ENCODE measurements at places on chromosomes 3 and 15.
A peak's percentile ranks its signal among the peaks of the same experiment; 100 is the strongest.

- DNase-seq = no peak
Observed at GRCh38 chr3:44963571-44964325, 12.2 kb downstream of the ZDHHC3 start.

DNA sequence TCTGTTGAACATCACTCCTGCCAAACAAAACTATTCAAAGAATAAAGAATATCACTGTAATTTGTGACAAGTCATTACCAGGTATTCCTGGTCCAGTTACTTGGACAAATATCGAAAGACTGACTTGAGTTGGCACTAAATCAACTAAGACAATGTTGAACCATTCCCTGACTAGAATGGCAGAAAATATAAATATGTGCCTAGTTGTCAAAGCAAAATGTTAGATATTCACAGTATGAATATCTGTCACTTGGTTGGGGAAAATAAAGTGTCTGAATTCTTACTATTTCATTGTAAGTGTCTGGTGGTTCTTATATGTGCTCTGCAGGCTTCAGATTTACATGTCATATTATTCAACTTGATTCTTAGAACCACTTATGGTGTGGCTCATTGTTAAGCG lies 470.2 kb downstream of the NAALADL2 start:
- DNase-seq = no peak

GRCh38 chr3:39318301-39318700 lies 11.2 kb upstream of the CCR8 start:
- DNase-seq = no peak

GRCh38 chr3:99911433-99911832 lies 93.8 kb downstream of the CMSS1 start:
- DNase-seq = no peak

- DNase-seq = no peak
Observed at GRCh38 chr3:126835472-126836219, 131.6 kb downstream of the CHCHD6 start.

- DNase-seq = no peak
Observed at GRCh38 chr3:14804835-14805780, 13.7 kb upstream of the FGD5 start.

- no peak for DNase-seq
Observed at GRCh38 chr15:99230867-99231266, 18.5 kb downstream of the TTC23 start.

DNA sequence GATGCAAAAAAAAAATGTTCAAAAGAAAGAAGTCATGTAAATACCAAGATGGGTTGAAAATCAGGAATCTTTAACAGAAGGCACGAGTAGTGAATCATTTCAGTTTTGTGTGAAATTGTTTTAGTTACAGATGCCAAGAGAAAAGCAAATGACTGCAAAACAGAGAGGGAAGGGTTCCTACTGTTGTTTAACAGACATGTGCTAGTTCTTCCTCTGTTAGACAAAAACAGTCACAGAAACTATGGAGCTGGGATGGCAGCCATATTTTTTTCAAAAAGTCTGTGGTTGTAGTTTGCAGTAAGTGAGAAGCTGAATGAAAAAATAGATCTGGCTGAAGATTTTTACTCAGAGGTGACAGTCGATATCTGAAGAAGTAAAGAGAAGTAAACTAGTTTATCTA lies 511.9 kb downstream of the ZIC1 start:
- DNase-seq = no peak

GRCh38 chr15:51499379-51499976 lies 123.1 kb downstream of the DMXL2 start:
- peak; percentile 50 for DNase-seq

DNA sequence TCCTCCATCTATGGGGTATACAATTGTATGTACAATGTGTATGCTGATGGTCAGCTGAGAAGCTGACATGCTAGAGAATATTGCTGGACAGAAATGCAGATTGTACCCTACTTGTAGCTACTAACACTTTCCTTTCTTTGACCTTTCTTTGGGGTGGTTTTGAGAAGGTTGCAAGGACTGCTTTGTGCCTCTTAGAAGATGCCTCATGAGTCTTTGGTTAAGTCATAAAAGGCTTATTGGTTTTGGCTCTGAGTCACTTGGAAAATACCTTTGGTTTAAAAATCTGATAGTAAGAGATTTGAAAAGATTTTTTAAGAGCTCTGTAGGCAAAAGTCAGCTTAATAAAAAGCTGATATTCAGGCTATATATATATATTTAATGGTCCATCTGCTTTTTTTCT lies 71.5 kb downstream of the ZMAT3 start:
- no peak for DNase-seq

- DNase-seq = no peak
Observed at GRCh38 chr3:159818997-159819500, 169.6 kb upstream of the IL12A start.

DNA sequence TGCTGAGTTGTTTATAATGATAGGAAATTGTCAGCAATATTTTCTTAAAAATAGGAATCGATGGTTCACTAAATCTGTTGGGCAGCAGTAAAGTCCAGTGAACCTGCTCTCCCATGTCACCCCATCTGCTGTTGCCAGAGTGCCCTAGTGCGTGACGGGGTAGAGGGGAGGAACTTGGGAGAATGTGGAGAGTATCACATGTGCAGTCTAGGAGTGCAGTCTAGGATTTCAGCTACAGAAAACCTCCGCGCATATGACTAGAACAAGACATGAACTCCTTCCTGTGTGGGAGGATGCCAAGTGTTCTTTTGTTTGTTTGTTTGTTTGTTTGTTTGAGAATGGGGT lies 74.6 kb upstream of the ACAD9 start:
- DNase-seq = no peak

GRCh38 chr3:73727117-73727821 lies 102.5 kb upstream of the PDZRN3 start:
- no peak for DNase-seq

DNA sequence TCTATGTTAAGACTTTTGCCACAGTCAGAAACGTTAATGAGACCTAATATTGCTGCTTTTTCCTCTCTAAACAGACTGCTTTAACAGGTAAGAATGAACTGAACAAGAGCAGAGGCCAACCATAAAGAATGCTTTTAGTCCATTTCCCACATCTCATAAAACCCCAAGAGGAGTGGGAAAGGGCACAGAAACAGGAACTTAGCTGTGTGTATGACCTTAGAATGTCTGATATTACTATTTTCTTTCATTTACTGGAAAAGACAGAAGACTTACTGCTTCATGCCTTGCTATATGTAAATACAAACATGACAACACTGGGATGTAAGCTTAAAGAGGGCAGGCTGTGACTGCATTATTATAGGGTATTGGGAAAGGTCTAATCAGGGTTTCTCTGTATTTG lies 115.0 kb downstream of the ISL2 start:
- no peak for DNase-seq

DNA sequence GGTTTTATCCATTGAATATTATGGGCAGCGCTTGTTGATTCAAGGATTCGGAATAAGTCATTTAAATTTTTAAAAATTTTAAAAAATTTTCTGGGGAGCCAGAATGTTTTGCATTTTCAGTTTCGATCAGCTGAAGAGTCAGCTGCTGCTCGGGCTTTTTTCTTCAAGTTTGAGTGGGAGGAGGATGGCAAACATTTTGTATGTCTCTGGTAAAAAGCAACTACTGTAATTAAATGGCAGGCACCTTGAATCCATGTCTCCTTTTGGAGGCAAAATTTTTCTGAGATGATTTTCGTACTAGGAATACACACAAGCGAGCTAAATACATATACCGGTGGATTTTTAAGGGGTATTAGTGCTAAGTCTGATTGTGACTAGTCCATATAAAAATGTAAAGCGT lies 612 bp downstream of the C3orf38 start:
- no peak for DNase-seq

- no peak for DNase-seq
Observed at GRCh38 chr3:40837300-40837699, 312.5 kb downstream of the ZNF621 start.

GRCh38 chr3:6248528-6248927 lies 612.4 kb upstream of the GRM7 start:
- no peak for DNase-seq

GRCh38 chr3:14179795-14180194 lies 1.2 kb downstream of the LSM3 start:
- no peak for DNase-seq

DNA sequence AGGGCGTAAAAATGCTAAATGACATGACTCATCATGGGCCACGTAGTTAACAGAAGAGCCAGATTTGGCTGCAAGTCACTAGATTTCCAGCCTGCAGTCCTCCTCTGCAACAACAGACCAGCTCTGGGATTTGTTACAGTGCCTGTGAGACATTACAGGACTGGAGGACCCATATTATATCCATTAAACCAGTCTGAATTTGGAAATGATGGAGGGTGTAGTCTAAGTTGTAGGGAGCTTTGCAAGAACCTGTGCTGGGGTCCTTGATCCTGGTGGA lies 10.8 kb downstream of the ZNF774 start:
- no peak for DNase-seq

DNA sequence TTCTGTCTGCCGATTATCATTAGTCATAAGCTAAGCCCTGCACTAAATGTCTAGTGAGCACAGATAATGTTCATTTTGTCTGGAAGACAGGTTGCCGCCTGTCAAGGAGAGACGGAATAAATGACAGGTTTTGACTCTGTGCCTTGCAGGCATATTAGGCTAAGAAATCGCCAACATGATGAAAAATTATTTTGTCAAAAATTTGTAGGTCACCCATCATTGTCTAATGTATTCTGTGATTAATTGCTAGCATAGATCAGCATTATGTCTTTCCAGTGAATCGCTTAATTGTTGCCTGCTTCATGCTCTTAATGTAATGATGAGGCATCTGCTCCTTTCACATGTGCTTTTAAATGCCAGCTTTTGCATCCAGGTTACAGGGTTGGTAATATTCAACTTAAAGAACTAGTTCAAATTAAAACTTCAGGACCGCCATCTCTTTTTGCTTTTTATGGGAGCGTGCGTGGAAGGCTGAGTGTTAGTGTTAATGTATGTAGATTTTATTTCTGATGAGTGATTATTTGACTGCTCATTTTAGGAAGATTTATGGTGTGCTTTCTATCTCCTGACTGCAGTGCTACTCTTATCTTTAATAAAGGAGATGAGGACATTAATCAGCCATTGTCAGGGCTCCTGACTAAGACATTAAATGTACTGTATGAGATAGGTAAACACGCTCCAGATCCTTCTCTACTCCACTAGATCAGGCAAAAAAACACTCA lies 120.8 kb upstream of the MEIS2 start:
- no peak for DNase-seq

GRCh38 chr3:1026395-1026794 lies 66.4 kb upstream of the CNTN6 start:
- no peak for DNase-seq

DNA sequence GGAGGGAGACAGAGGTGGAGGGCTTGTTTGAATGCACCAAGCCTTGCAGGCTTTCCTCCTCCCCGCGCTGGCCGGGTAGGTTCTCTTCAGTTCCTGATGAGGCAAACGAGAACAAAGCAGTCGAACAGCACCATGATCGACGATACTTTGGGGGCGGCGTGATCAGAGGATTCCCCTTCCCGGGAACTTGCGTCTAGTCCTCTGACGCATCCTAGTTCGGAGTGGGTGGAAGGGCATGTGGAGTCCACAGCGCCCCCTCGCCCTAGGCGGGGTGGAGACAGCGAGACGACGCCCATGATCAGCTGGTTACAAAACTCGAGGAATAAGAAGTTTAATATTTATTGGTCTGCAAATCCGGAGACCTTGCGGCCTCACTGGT lies 452 bp upstream of the SV2B start:
- no peak for DNase-seq

- DNase-seq = no peak
Observed at GRCh38 chr15:87736401-87736800, 520.1 kb downstream of the NTRK3 start.

GRCh38 chr3:40843851-40844548 lies 319.2 kb downstream of the ZNF621 start:
- no peak for DNase-seq

- DNase-seq = no peak
Observed at GRCh38 chr3:150210461-150211110, 197.5 kb upstream of the TSC22D2 start.

DNA sequence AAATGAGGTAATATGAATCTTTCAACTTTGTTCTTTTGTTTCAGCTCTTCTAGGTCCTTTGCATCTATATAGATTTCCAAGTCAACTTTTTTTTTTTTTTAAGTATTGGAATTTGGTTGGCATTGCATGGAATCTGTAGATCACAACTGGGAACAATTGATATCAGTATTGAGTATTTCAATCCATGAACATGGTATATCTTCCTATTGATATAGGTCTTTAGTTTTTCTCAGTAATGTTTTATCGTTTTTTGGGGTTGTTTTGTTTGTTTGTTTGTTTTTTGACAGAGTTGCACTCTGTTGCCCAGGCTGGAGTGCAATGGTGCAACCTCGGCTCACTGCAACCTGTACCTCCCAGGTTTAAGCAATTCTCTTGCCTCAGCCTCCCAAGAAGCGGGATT lies 137.2 kb downstream of the EEFSEC start:
- DNase-seq = no peak

- DNase-seq = peak; percentile 15
Observed at GRCh38 chr3:167876620-167877281, 141.2 kb downstream of the SERPINI1 start.
